ENCODE measurements at places on chromosomes 6 and 20.

GRCh38 chr6:788058-788457 is 95.1 kb upstream of the EXOC2 start:
- DNase-seq, result no peak

- DNase-seq, result no peak
Measured at GRCh38 chr6:110322151-110322873, 35.8 kb downstream of the METTL24 start.

- DNase-seq, result no peak
Measured at GRCh38 chr20:58696411-58696961, 3.9 kb downstream of the NPEPL1 start.

DNA sequence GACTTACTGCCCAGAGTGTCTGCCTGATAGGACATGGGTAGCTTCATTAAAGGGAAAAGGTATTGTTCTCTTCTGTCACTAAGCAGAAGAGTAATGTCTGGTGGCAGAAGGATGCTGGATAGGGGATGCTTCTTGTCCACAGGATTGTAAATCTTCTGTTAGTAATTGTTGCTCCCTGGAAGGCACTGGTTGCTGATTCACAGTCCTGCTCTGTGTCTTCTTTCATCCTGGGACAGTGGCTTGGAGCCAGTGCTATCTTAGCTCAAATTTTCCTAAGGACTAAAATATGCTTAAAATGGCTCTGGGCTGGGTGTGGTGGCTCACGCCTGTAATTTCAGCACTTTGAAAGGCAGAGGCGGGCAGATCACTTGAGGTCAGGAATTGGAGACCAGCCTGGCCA is 48.0 kb downstream of the SYTL3 start:
- DNase-seq, result peak; percentile 8

DNA sequence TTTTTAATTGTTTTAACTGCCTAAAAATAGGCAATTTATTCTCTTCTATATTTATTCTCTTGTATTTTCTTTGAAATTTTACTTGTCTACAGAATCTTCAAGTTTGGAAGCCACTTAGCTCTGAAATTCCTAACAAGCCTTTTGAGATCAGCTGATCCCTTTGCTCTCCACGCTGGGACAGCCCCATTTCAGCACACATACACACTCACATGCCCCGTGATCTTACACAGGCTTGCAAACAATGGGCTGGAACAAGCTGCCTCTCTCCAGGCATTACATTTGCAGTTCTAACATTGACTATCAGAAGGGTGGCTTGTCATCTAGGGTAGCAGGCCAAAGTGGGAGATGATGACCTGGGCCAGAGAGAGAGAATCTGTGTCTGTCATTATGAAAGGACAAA is 62.1 kb upstream of the RAB32 start:
- no peak for DNase-seq

DNA sequence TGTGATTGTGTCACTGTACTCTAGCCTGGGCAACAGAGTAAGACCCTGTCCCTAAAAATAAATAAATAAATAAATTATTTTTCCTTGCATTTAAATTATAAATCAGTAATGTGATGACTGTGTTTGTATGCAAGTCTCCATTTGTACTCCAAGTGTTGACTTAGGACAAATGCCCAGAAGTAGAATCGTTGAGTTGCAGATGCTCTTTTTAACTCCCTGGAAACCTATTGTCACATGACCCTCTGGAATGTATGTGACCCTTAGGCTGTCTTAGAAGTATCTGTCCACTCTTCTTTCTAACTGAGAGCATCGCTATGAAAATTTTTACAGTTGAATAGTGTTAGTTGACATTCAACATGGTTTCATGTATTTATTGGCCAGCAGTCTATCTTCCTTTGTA is 18.8 kb downstream of the OR2A4 start:
- no peak for DNase-seq

DNA sequence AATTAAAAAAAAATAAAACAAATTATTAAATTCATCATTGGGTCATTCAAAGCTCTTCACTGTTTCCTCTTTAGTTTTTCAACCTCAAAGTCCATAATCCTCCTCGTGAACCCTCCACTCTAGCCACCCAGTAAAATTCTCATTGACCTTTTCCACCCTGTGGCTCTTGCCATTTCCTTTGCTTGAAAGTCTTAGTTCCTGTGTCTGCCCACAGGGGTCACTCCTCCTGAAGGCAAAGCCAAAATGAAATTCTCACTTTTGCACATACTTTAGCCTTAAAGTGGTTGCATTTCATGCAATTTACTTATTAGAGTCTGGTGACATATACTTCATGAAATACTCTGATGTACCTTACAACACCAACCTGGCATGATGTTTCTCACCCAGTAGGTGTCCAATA is 263.7 kb downstream of the BMP2 start:
- DNase-seq, result no peak

GRCh38 chr20:57048027-57048869 is 218.2 kb downstream of the BMP7 start:
- no peak for DNase-seq

DNA sequence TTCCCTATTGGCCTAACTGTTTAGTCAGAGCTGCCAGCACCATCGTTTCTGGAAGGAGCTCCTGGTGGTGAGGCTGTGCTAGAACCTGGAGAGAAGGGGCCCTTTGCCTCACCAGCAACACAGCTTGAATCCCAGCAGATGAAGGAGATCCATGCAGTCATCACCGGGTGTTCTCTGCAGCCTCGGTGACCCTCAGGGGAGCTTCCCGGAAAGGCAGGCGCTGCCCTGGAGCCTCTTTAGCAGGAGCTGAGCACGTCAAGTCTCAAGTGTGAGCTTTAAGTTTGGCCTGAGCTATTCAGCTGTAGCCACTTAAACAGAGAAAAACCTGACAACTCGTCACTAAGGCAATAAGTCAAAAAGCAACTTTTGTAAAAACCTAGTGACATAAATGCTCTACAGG is 181.2 kb upstream of the FOXQ1 start:
- no peak for DNase-seq

DNA sequence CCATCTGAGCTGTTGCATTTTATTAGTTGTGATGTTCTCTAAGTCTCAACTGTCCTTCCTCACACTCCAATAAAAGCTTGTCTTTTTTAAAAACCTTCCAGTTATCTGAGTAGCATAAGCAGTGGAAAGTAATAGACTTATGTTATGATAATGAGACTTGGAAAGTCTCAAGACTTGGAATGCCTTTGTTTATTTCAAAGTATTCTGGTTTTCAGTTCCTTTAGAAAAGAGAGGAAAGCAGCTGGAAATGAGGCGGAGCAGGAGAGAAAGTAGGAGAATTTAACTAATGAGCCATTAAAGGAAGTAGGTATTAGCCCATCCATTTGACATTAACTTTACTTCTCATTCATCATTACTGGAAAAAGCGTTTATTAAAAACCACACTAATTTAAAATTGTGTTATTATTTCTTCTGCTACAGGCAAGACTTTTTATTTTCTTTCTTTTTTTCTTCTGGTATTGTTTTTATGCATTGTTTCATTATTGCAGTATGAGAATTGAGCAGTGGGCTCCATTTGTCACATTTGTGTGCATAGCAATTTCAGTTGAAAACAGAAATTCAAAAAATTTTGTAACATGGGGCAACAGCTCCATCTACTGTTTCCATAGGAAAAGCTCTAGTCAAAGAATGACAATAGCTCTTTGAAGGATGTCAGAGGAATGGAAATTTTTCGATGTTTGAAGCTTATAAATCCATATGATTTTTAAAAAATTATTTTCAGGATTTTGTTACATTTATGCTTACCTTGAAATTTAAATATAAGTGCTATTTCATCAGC is 194.8 kb downstream of the COL9A1 start:
- DNase-seq, result no peak

GRCh38 chr6:26217714-26218075 is 130.5 kb downstream of the HFE start:
- DNase-seq, result no peak

- no peak for DNase-seq
Measured at GRCh38 chr20:3420211-3420707, 12.8 kb upstream of the DNAAF9 start.

GRCh38 chr6:28525496-28526039 is at the start of gene GPX5:
Gene GPX5, plus strand, starts transcription at chr6:28525881. Its CDS starts 133 bp downstream, at chr6:28526014.
- DNase-seq, result no peak

- no peak for DNase-seq
Measured at GRCh38 chr6:110270165-110270564, 88.0 kb downstream of the METTL24 start.

DNA sequence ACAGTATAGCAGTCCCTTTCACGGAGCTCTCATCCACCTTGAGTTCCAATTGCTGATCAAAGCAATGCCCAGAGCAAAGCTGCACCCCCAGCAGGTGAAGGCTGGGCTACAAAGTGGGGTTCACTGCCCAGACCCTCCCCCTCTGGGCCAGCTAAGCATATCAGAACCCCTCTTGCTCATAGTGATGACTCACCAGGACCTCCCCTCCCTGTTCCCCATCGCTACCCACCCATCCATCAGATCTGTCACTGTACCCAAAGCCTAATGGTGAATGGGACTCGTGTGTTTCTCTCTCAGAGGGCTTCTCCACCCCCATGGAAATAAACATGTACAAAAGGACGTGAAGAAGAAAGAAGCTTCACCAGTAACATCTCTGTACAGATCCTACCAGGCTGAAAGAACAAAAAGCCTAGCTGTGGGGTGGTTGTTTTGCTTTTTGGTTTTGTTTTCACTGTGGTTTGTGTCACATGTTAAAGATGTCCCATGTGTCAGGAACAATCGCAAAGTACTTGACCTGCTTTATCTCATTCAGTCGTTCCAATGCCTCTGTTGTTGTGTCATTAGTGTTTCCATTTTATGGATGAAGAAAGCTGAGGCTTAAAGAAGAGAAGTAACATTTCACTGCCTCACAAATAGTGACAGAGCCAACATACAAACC is 518.5 kb downstream of the CD83 start:
- DNase-seq, result no peak

DNA sequence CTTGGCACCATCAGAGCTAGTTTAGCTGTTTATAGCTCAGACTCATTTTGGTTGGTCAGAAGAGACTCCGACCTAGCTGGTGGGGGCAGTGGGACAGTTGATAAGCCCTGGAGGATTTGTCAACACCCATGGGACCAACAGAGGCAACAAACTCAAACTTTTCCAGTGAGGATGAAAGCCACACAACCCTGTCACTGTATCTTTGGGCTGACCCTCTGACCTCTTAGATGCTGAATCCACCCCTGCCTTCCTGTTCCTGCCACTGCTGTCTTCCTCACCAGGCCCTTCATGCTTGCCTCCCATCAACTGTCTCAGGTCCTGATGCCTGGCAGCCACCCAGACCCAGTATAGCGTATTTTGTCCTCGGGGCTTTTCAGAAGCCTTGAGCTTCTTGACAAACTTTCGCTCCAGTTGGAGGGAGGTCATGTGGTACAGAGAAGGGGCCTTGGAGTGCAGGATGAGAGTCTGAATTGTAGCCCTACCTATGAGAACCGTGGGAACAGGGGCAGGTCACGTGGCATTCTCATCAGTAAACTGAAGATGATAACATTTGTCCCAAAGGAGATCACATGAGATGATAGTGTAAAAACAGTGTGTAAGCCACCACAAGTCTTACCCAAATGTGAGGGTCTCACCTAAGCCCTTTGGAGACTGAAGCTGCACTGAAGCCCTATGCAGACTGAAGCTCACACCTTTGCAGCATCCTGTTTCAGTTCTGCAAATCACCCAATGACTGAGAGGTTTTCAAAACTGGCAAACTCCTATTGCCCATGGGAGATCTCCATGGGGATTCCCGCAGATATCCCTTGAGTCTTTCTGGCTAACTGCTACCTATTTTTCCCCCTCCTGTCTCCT is 72.0 kb upstream of the F13A1 start:
- DNase-seq, result no peak

DNA sequence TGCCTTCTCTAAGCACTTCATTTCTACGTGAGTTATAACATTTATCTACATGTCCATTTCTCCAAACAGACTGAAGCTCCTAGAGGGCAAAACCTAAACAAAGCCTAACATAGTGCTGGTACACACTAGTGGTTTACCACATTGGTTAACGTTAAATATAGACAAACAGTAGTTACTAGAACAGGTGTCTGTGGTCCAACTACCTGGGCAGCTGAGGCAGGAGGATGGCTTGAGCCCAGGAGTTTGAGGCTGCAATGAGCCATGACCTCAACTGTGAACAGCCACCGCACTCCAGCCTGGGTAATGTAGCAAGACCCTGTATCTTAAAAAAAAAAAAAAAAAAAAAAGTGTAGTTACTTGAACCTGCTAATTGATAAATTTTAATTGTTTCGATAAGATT is 26.5 kb downstream of the PTPRK start:
- DNase-seq, result no peak

DNA sequence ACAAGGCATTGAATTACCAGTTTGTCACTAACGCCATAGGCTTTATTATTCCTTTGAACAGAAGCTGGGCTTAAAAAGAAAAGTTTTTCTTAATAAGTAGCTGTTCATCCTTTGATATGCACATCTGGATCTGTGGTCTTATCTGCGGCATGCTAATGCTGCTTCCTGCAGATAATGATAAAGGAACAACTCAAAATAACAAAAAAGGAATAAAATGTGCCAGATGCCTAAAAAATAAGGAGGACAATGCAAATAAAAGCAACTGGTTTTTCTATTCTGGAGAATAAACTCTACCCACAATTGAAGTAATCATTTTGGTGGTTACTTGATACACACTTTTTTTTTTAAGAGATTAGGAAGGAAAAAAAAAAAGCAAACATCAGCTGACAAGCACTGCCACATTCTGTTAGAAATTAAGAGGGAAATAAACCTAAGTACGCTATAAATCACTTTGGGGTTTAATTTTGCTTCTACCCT is 156.8 kb upstream of the SALL4 start:
- no peak for DNase-seq

Measured in activated T-cell treated with anti-CD3 and anti-CD28 coated beads, Interleukin-2, amount 50 U/mL, for 1 hour (primary cell).